Ecto neural progenitor cell (in vitro differentiated cells): ENCODE measurements at places on chromosomes 12 and 14.
A peak's percentile ranks its signal among the peaks of the same experiment; 100 is the strongest.

DNA sequence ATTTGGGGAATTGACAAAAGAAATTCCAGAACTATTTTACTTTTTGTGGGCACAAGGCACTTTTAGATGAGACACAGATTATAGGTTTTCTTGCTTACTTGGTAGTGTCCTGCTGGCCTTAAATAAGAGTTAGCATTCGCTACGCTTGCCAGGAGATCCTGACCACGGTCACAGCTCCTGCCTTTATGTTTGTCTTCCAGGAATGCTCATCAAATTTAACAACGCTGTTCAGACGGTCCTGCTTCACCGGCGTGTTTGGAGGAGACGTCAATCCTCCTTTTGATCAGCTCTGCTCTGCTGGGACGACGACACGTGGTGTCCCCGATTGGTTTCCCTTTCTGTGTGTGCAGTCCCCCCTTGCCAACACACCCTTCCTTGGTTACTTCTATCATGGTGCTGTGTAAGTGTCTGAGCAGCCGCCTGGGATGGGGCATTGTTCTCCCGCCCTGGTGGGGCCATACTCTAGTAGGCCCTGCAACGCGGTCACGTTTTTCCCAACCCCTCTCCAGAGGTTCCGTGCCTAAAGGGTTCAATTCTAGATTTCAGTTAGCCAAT lies 15.8 kb downstream of the TCTN2 start:
- no peak for DNase-seq

DNA sequence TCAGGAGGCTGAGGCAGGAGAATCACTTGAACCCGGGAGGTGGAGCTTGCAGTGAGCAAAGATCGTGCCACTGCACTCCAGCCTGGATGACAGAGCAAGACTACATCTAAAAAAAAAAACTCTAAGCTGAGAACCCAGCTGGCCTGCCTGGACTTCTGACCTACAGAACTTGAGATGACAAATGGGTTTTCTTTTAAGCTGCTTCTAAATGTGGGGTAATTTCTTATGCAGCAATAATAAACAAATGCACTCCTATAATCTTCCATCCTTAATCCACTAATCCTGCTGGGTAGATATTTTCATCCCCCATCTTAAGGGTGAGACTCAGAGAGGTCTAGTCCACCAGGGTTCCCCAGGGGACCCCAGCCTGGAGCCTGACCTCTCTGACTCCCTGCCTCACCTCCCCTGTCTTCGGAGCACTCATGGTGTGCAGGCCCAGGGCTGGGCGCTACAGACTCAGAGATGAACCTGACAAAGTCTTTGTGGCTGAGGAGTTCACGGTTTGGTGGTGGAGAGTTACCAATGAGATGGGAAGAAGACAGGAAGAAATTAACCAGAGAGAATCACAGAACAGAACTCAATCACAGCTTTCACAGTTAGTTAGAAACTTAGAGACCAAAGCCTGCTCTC lies 39.7 kb upstream of the BDKRB2 start:
- DNase-seq = peak; percentile 22

GRCh38 chr12:77189901-77190416 lies 124.6 kb upstream of the E2F7 start:
- no peak for DNase-seq

DNA sequence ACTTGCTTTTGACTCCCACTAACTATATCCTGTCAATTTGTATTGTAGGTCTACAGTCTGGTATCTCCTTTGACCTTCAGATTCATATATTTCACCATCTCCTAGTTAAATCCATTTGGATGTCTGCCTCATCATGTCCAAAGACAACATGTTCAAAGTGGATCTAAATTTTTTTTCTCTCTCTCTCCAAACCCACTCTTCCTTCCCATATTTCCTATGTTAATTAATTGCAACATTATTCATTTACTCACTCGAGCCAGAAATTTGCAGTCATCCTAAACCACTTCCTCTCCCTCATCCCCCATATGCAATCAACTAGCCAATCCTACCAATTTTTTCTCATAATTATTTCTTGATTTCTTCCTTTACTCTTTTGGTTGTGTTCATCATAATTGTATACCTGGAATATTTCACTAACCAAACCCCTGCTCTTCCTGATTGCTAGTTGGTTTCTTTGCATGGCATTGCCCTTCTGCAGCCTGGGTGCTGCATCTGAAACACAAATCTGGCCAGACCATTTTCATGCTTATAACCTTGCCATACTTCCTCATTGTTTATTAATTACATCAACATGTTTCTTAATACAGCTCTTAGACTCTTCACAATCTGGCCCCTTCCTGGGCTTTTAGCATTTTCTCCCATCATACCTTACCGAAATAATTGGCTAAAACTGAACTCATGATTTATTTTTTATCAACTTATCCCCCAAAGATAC lies 442.2 kb downstream of the ADAMTS20 start:
- no peak for DNase-seq

- DNase-seq = no peak
Observed at GRCh38 chr14:87055007-87055406, 938.0 kb downstream of the GALC start.

DNA sequence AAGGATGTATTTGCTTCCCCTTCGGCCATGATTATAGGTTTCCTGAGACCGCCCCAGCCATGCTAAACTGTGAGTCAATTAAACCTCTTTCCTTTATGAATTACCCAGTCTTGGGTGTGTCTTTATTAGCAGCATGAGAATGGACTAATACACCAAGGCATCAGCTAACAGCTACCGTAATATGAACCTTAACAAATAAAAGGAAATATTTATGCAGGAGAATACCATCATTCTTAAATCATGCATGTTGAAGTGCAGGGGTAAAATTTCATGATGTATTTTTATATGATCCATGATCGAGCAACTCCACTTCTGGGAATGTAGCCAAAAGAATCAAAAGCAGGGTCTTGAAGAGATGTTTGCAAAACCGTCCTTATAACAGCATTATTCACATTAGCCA lies 379.0 kb downstream of the NPAS3 start:
- DNase-seq = no peak

DNA sequence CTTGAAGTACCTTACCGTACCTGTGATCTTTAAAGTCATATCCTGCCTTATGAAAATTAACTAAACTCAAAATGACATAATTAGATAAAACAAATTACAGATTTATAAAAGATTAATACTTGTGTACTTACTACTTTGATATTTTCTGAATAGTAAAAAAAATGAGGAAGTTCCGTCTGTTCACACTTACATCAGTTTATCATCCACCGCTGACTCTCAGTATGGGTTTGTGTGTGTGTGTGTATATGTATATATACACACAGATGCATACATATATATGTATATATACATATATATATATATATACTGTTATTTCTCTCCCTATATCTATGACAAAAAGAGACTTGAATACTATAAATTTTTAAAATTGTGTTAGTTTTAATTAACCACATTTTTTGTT lies 65.0 kb upstream of the MON2 start:
- DNase-seq = no peak

DNA sequence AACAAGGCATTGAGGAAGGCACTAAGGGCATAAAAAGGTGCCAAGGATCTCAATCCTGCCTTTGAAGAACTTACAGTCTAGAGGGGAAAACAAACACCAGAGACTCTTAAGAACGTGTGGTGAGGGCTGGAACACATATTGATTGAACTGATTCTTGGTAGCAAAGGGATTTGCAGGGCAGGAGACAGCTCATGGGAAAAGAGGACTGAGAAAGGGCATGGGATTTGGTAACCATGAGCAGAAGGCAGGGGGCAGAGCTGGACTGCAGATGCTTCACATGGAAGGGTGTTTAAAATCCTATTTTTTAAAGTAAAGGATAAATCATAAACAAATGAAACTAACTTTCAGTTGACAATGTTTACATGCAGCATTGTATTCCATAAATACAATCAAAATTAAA lies 203.1 kb downstream of the ITPR2 start:
- DNase-seq = no peak

DNA sequence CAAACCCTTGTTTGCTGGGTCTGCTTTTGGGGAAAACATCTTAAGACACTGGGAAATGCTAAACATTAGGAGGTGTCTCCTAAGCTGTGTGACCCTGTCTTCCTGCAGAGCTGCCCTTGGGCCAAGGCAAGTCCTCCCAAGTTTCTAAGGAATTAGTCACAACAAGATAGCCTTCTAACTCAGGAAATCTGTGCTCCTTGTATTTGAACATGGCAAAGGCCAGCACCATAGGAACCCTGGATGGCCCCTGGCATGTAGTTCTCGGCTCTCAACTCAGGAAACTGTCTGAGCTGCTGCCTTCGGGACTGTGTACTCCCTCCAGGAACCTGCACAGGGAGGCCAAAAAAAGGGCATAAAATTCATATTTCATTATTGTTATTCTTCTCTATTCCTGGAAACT lies 37.6 kb upstream of the LTBP2 start:
- no peak for DNase-seq

GRCh38 chr14:73944432-73945158 lies 5.3 kb downstream of the FAM161B start:
- DNase-seq = no peak

DNA sequence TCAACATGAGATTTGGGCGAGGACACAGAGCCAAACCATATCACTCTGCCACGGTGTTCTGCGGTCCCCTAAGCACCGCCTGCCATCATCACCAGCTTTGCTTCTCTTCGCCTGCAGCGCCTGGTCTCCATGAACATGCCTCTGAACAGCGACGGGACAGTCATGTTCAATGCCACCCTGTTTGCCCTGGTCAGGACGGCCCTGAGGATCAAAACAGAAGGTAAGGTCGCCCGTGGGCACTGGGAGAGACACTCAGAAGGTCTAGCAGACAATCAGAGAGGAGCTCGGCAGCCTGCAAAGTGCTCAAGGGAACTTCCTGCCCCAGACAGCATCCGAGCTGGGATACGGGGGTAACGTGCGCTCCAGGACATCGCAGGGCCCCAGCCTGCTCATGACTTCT lies 126.0 kb upstream of the FKBP4 start:
- DNase-seq = peak; percentile 46

DNA sequence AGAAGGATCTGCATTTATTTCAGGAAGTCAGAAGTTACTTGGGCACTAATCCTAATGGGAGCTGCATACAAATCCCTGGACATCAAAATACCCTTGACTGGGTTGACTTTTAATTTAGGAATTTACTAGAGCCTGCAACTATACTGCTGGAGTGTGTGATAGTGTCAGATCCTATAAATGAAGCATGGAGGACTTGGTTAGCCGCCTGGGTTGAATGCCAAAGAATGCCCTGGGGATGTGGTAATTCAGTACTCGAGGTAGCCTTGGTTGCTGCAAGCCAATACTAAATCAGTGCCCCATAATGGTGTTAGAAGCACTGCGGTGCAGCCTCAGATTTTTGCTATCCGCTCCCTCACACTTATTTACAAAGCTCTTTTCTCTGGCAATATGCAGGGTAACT lies 184.9 kb downstream of the CAPZA3 start:
- DNase-seq = no peak

DNA sequence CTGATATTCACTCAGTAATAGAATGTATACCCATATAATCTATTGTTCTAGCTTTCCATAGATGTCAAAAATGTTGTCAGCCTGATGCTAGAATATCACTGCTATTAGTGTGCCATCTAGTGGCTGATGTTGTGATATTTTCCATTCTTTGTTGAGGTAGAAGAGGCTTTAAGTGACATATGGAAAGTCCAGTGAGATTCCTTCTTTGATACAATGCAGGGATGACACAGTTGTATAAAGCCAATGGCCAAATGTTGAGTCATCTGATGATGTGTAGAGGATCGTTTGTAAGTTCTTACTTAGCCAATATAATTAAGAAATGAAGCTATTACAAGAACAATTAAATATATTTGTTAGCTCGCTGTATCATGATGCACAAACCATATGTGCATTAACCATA lies 58.1 kb upstream of the PCED1B start:
- DNase-seq = no peak

DNA sequence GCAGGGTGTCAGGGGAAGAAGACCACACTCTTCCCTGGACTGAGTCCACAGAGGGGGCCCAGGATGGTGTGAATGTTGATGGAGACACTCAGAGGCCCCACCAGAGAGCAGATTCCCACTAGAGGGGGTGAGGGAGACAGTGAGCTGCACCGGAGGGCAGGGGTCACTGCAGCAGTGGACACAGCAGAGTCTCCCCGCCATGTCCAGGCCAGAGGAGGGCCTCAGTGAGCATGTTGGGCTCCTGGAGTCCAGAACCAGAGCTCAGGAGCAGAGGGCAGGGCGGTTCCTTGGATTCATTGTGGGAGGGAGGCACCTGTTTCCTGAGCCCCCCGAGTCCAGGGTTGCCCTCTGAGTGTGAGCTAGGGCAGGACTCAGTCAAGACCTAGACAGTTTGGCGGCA lies 1.8 kb upstream of the KRT82 start:
- DNase-seq = no peak

DNA sequence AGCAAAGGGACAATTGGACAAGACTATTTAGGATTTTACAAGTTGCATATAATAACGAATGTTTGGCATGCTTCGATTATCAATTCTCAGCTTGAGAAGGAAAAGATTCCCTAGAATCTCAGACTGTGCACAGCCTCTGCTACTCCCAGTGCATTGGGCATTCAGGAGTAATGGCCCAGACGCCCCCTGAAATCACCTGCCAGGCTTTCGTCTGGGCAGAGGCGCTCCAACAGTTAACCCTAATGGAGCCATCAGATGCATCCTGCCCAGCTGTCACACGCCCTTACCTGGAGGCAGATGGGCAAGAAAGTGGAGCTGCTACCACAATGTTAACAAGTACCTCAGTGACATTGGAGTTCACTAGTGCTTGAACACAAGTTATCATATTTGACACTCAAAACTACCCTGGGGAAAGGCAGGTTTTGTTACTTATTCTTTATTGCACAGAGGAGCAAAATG lies 927 bp upstream of the LRP6 start:
- no peak for DNase-seq

GRCh38 chr12:32679920-32680237 lies 778 bp downstream of the DNM1L start:
- no peak for DNase-seq

DNA sequence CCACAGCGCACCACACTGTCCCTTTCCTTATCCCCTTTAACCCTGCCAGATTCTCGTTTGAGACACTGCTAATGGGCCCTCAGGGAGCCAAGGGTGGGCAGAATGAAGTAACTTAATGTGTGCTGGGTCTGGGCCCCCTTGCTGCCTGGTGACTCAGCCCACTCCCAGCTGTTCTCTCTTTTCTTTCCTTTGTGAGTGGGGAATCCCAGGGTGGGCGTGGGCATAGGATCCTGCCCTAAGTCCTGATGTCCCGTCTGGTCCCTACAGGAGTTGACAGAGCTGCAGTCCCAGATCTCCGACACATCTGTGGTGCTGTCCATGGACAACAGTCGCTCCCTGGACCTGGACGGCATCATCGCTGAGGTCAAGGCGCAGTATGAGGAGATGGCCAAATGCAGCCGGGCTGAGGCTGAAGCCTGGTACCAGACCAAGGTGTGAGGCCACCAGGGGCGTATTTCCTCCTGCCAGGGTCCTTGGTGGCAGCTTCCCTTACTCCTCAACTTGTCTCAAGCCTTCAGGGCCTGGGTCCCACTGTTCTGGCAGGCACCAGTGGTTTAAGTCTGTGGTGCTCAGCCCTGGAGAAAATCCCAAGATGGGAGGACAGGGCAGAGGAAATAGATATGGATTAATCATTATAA lies 8.3 kb downstream of the KRT7 start:
- DNase-seq = no peak

DNA sequence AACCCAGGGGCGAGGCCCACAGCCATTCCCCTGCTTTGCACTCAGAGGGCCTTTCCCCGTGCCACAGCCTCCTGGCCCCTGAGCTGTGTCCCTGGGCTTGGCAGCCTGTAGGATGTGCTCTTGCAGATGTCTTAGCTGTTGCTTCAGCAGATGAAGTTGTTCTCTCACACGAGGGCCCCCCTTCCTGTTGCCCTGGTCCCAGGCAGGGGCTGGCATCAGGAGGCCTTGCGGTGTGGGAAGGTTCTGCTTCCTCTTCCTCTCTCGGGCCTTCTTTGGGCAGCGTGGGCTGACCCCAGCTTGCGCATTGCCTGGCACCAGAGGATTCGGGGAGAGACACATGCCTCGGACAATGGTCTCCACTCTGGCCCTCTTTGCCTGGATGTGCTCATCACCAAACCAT lies 12.7 kb downstream of the PROX2 start:
- no peak for DNase-seq
